AML-193 (cell line): ENCODE measurements at places on chromosomes 6 and 20.

DNA sequence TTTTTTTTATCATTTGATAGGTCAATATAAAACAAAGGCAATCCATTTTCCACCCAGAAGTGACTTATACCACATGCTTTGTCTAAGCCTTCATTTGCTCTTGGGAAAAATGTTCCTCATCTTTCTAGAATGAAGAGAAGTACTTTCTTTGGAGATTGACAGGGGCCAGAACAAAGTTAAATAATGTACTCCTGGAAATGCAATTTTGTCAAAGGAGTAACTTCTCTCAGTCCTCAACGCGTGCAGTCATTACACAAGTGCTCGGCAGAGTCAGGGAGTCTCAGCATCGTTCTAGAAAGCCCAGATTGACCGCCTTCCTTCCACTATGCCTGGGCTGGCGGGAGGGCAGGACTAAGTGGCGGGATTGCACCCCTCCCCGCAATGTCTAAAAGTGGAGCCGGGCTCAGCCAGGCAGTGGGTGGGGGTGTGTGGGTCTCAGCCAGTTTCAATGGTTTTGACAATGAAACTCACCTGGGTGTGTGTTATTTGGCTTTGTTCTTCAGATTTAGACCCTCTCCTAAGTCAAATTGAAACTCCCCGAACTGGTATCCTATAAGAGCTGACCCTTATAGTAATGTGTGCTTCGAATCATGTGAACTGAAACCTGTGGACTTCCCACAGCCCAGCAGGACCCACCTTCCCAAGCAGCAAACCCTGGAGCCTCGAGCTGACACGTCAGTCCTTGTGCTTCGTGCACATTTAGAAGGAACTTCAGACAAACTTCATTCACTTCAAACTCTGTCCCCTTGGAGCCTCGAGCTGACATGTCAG, 63.2 kb upstream of the DUSP22 start:
- no peak for DNase-seq

DNA sequence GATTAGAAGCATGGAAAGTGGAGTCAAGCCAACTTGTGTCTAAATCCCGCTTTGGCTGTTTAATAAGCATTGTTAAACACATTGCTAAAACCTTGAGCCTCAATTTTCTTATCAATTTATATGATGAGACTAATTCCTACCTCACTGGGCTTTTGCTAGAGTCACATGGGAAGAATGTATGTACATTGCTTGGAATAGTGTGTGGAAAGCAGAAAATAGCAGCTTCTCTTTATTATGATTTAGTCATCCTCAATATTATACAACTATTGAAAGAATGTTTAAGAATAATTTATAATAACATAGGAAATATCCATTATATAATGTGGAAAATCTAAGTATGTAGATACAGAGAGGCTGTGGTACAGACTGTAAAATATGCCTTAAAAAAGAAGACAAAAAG, 313.0 kb upstream of the CDYL start:
- DNase-seq: no peak

GRCh38 chr6:148451690-148452089, 109.1 kb downstream of the SASH1 start:
- no peak for DNase-seq

GRCh38 chr20:46031014-46031569, 2.1 kb downstream of the SLC12A5 start:
- no peak for DNase-seq

- no peak for DNase-seq
Measured at GRCh38 chr6:83198486-83199172, 5.5 kb downstream of the RWDD2A start.

DNA sequence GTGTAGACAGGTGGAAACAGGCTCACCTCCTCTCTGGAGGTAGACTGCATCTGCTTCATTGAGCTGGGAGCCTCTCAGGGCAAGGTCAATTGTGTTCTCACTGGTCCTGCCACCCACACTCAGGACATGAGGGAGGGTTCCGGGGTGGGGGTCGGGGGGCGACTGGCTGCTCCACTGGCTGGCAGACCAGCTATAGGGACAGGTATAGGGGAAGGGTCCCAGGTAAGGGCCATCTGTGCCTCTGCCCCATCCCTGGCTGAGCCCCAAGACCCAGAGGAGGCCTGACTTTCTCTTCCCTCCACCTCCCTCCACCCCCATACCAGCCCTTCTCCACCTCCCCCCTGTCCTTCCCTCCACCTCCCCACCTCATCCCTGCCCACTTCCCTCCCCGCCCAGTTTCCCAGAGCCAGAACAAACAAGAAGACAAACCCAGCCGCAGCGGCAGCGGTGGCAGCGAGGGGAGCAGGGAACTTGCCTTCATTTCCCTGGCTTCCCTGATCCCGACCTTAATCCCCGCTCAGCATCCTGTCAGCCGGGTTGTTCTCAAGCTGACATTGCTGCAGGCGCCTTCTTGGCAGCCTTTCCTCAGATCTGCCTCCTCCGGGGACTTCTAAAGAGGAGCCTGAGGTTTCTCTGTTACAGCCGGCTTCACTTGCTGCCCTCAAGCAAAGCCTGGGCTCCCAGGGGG, 18.3 kb upstream of the FOXP4 start:
- DNase-seq: no peak

GRCh38 chr6:133040094-133040802, 200.9 kb upstream of the EYA4 start:
- no peak for DNase-seq

- DNase-seq: no peak
Measured at GRCh38 chr6:40733290-40733689, 146.1 kb upstream of the LRFN2 start.

- DNase-seq: peak; percentile 80
Measured at GRCh38 chr20:41692479-41693135, 74.4 kb upstream of the CHD6 start.

GRCh38 chr6:44898296-44898930, 429.7 kb upstream of the RUNX2 start:
- no peak for DNase-seq

DNA sequence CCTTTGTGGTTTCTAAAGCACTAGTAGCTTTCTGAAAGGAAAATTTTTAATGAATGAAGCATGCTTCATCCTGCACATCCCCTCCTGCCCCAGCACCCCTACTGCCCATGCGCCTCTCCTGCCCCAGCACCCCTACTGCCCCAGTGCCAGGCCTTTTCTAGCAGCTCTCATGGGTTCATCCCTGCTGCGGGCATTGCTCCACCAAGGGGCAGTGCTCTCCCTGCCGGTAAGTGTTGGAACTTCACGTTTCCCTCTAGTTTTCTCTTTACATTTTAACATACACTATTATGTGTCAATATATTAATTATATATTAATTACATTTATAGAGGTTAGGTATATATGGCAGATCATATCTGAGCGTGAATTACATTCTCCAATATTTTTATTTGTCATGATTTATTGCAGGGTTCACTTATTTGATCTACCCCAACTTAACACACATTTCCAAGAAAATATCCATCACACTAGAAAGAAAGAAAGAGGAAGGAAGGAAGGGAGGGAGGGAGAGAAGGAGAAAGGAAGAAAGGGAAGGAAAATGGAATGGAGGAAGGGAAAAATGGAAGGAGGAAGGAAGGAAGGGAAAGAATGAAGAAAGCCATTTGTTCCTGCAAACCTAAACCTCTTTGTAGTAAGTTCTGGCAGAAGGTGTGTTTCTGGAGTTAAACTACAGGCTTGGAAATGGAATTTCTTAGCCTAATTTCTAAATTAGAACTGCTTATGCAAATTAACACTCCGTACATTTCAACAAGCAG, 46.8 kb downstream of the CEP43 start:
- no peak for DNase-seq

GRCh38 chr6:109296452-109296851, 85.8 kb downstream of the CD164 start:
- DNase-seq: no peak

- no peak for DNase-seq
Measured at GRCh38 chr20:5862703-5863039, 87.7 kb downstream of the TRMT6 start.

GRCh38 chr6:91464201-91464600, 877.3 kb upstream of the MAP3K7 start:
- no peak for DNase-seq

DNA sequence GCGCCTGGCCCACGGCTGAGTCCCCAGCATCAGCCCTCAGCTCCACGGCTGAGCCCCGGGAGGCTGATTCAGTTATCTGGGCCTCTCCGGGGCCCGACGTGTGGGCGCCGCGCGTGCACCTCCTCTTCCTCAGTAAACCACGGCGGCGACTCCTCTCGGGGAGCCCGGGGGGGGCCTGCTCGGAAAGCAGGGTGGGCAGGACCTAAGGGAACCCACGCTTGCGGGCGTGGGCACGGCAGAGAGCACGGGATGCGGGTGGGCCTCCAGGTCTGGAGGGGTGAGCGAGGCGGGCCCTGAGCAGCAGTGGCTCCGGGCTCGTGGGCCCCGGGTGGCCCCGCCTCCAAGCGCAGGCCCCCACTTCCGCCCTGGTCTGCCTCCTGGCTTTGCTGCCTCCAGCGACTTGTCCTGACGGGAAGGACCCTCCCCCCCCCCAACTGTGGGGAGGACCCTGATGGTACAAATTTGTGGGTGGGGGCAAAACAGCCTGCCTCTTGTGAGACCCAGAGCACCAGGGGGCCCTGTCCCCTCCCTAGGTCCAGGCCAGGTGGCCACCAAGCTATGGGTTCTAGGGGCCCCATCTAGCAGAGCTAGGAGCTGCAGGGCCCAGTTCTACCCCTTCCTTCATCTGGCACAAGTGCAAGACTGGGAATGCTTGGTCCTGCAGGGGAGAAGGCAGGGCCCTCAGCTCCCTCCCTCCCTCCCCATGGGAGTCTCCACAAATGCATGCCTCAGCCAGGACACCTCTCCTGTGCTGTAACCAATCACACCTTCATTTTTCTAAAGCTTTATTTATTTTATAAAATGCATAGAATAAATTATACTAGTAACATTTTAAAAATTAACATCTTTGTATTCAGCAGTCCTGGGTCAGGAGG, 16.9 kb downstream of the UCKL1 start:
- no peak for DNase-seq

GRCh38 chr20:2756056-2756611, 44.3 kb downstream of the CPXM1 start:
- DNase-seq: no peak

DNA sequence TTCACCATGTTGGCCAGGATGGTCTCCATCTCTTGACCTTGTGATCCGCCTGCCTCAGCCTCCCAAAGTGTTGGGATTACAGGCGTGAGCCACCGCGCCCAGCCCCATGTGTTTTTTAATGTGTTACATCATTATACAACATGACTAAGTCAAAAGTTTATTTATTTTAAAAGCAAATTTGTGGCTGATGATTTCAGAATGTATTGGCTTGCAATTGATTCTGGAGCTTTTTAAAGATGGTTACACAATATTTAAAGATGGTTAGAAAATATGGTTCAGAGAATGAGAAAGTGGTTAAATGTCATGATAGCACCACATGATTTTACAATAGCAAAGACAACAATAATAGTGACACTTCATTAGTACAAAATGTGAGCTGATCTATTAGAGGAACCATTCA, 80.5 kb downstream of the SASH1 start:
- DNase-seq: no peak

- DNase-seq: no peak
Measured at GRCh38 chr20:43682446-43682845, 15.5 kb downstream of the MYBL2 start.

DNA sequence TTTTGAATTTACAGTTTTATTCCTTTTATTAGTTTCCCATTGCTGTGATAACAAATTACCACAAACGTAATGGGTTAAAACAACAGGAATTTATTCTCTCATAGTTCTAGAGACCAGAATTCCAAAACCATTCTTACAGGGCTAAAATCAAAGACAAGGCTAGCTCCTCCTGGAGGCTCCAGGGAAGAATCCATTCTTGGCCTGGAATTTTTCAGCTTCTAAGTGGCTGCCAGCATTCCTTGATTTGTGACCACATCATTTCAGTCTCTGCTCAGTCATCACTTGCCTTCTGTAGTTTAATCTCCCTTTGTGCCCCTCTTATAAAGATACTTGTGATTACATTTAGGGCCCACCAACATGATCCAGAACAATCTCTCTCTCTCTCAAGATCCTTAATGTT, 897 bp upstream of the SEL1L2 start:
- DNase-seq: no peak

- DNase-seq: no peak
Measured at GRCh38 chr6:152625213-152625612, 11.9 kb downstream of the SYNE1 start.

GRCh38 chr6:40586369-40587201, 579 bp downstream of the LRFN2 start:
- no peak for DNase-seq

- no peak for DNase-seq
Measured at GRCh38 chr6:44480097-44480541, 92.6 kb downstream of the CDC5L start.

DNA sequence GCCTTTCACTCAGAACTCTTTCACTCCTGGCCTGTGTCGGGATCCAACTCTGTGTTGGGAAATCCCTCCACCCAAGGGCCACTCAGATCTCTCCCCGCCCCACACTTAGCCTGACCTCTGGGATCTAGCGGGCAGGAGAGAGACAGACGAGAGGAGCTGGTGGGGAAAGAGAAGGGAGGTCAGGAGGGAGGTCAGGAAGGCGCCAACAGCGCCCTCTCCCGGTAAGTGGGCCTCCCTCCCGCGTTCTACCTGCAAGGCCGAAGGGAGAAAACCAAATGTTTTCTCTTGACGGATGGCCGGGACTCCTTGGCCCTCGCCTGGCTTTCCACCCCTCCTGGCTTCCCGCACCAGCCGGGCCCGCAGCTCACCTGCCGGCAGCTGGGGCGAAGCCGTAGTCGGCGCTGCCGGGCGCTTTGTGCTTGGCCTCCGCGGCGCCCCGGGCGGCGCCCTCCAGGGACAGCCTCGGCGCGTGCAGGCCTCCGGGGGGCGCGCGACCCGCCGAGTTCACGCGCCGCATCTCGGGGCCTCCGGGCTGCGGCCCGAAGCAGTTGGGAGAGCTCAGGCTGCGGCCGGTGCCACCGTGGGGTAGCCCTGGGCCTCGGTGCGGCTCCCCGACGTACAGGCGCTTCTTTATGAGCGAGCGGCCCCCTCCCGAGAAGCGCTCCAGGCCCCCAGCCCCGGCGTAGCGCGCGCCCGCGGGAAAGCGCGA, 38.2 kb downstream of the C6orf132 start:
- DNase-seq: peak; percentile 79

DNA sequence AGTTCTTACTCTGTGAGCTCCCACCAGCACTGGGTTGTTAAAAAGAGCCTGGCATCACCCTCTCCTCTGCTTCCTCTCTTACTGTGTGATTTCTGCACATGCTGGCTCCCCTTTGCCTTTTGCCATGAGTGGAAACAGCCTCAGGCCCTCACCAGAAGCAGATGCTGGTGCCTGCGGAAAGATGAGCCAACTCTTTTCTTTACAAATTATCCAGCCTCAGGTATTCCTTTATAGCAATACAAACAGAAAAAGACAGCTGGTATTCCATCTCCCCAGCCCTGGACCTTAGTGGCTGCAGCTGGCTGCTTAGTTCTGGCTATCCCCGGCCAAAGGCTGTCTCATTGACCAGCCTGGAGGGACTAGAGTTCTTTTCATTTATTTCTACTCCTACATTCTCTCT, 129.1 kb downstream of the IMPG1 start:
- no peak for DNase-seq

- DNase-seq: peak; percentile 2
Measured at GRCh38 chr20:57391439-57392301, 474 bp downstream of the RBM38 start.

DNA sequence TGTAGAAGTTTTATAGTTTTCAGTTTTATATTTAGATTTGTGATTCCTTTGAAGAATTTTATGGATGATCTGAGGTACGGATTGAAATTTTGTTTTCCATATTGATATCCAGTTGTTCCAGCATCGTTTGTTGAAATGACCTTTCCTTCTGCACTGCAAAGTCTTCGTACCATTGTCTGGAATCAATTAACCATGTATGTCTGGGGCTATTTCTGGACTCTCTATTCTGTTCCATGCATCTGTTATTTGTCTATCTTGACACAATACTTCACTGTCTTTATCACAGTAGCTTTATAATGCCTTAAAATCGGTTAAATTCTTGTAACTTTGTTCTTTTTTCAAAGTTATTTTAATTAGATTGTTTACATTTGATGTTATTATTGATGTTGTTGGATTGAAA, 154.9 kb downstream of the FARS2 start:
- no peak for DNase-seq
